Activated effector memory CD4-positive, alpha-beta T cell treated with anti-CD3 and anti-CD28 coated beads, Interleukin-2, amount 50 U/mL, for 16 hours (primary cell): ENCODE measurements at places on chromosomes 5 and 9.

DNA sequence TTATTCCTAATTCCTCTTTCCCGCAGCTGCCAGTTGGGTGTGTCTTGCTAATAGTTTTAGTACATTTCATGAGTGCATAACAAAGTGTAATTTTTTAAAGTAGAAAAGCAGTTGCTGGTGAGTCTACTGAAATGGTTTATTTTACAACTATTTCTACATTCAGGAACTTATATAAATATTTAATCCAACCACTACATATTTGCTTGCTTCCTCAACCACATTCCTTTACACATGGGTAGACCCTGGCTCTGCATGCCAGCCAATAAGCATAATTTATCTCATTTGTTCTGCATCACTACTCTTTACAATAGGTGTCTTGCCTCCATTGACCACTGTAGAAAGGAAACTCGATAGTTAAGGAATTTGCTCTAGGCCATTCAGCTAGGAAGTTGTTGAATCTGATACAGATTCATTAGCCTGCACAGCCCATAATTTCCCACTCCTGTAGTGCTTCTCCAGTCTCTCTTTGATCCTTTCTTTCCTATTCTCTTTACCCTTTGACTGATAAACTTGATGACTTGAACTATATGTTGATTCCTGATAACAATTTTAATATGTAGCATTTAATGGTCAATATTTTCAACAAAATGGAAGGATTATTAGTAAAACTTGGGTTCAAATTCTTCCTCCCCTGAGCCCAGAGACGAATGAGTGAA, 342.5 kb upstream of the ACTBL2 start:
- no peak for DNase-seq

DNA sequence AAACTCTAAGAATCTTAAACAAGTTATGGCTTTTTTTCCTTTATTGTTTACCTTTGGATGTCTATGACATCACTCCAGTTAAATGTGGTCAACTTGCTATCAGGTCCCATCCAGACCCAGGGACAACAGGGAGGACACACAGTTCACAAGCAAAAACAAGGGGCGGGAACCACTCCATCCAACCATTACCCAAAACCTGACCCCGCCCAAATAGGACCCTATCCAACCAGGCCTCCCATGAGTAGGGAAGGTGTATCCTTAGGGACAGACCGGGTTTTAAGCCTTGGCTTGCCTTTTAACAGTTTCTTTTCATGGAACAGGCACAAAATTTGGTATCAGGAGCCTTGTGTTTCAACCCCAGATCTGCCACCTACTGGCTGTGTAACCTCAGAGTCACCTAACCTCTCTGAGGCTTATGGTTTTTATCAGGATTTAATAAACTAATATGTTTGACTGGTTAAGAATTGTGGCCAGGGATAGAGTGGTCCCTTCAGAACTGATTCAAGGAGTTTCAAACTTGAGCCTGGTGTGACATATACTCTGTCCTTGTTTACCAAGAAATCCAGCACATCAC, 127.7 kb upstream of the RAD23B start:
- no peak for DNase-seq

GRCh38 chr9:72858089-72858912, 94.6 kb downstream of the ALDH1A1 start:
- no peak for DNase-seq

- no peak for DNase-seq
Observed at GRCh38 chr9:132622159-132622558, 39.8 kb downstream of the BARHL1 start.

GRCh38 chr9:15725953-15726352, 173.1 kb downstream of the CCDC171 start:
- no peak for DNase-seq

DNA sequence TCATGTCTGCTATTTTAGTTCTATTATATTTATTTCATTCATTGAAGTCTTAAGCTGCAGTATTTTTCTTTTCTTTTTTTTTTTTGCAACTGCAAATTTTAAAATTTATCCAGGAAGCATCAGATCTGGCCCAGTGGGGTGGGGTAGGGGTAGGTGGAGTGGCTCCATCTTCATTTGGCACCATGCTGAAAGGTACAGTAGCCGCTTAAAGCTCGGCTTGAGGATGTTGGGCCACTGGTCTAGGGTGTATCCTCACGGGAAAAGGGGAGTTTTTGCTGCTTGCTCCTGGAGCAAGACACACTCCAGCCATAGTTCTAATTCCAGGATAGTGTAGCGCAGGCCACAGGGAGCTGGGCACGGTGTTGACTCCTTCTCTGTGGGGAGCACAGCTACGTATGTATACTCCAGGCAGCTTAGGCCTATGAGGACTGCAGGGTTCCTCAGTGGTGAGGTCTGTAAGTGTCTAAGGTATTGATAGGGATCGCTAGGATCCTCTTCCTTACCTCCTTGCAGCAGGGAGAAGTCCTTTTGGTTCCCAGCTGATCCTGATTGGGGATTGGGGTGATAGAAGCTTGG, 22.7 kb downstream of the RCL1 start:
- DNase-seq, result no peak

- no peak for DNase-seq
Observed at GRCh38 chr9:18479405-18479804, 5.5 kb downstream of the ADAMTSL1 start.

- DNase-seq, result no peak
Observed at GRCh38 chr5:148186248-148187003, 16.4 kb upstream of the SPINK6 start.

- DNase-seq, result no peak
Observed at GRCh38 chr5:1065891-1066650, 45.8 kb downstream of the SLC12A7 start.

- no peak for DNase-seq
Observed at GRCh38 chr5:90807496-90807895, 248.9 kb downstream of the ADGRV1 start.

DNA sequence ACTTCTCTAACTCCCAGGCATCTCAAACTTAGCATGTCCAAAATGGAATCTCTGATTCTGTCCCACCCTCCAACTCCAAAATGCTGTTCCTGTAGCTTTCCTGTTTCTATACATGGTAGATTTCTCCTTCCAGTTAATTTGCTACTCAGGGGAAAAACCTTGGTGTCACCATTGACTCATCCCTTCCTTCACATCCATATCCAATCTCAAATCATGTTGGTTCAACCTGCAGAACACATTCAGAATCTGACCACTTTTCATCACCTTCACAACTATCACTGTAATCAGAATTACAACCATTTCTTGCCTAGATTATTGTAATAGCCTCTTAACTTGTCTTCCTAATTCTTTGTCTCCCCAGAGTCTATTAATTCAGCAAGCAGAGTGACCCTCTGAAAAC, 10.8 kb downstream of the RIOK2 start:
- DNase-seq, result no peak

DNA sequence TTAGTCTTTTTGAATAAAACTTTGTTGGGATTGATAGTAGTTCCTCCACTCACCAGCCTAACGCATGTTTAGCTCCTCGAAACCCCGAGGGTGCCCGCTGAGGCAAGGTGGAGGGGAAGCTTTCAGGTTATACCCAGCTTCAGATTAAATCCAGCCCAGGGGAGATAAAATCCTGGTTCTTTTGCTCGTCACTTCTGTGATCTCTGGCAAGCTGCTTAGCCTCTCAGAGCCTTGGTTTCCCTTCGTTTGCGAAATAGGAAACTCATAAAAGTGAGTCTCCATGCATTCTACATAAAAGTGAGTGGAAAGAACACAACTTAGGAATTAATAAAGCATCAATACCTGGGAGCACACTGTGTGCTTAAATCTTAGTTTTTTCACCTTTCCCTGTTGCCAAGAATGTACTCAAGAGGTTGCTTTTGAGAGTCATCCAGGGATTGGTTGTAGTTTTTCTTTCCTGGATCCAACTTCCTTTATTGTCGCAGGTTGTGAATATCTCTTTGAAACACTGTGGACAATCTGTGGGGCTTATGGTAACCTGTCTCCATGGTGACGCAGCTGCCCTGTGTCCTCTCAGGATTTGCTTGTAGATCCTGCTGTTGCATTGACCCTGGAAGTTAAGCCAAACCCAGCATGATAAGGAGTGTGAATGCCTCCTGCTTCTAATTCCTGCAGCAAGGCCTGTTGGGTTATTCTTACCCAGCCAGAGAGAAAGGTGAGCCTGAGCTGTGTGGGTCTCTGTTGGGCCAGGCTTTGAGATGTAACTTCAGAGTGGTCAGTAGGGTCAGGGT, 2.0 kb downstream of the GALNT12 start:
- no peak for DNase-seq

DNA sequence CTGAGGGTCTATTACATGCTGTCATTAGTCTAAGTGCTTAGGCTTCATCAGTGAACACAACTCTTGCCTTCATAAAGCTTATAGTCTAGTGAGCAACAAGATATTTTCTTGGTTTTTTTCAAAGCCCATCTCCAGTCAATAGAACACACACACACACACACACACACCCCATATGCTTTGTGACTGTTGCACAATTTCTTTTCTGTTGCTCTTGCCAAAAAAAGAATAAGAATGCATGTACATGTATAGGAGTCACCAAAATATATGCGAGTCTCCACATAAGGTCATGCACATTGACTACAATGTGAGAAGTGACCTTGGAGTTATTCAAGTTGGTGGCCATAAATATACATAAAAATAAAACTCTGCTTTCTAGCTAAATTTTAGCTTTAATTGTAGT, 351.5 kb upstream of the TLE4 start:
- no peak for DNase-seq

- DNase-seq, result no peak
Observed at GRCh38 chr5:2905741-2906140, 154.3 kb upstream of the IRX2 start.

DNA sequence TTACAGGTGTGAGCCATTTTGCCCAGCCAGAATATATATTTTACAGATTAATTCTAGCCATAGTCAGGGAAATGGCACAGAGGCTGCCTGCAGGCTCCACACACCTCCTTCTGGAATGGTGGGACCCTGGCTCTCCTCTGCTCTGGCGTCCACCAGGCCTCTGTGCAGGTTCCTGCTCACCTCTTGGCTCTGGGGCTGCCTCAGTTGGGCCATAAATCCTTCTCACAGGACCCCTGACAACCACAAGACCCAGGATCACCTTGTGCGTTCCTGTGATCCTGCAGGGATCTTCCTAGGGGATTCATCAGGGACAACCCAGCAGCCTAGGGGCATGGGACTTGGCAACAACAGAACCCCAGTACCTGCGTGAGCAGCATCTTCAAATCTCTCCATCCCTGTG, 93.0 kb upstream of the FSTL4 start:
- no peak for DNase-seq

DNA sequence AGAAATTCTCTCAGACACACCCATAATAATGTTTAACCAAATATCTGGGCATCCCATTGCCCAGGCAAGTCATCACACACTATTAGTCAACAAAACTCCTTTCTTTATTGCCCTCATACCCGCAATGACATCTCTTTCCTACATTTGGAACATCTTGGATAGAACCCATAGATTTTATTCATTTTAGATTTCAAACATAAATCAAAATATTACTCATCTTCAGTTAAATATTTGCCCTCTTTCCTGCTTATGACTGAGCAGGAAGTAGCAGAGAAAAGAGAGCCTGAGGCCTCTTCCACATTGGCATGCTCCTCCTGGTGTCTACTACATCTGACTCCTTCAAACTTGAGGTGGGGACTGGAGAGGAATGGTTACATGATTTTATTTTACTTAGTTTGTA, 592.0 kb downstream of the CHSY3 start:
- no peak for DNase-seq

DNA sequence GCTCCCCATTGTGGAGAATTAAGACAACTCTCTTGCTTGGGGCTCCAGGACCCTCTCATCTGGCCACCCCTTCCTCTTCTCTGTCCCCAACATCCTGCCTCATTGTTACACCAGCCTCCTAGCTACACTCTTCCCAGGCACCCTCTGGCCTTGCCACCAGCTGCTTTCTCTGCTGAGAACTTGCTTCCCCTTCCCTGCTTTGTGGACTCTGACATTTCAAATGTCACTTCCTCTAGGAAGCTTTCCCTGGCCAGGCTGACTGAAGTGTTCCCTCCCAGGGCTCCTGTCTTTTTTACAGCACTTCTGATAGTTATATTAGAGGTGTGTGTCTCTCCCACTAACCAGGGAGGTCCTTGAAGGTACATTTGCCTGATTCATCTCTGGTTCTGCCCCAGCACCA, 194.0 kb upstream of the KLF4 start:
- DNase-seq, result no peak

DNA sequence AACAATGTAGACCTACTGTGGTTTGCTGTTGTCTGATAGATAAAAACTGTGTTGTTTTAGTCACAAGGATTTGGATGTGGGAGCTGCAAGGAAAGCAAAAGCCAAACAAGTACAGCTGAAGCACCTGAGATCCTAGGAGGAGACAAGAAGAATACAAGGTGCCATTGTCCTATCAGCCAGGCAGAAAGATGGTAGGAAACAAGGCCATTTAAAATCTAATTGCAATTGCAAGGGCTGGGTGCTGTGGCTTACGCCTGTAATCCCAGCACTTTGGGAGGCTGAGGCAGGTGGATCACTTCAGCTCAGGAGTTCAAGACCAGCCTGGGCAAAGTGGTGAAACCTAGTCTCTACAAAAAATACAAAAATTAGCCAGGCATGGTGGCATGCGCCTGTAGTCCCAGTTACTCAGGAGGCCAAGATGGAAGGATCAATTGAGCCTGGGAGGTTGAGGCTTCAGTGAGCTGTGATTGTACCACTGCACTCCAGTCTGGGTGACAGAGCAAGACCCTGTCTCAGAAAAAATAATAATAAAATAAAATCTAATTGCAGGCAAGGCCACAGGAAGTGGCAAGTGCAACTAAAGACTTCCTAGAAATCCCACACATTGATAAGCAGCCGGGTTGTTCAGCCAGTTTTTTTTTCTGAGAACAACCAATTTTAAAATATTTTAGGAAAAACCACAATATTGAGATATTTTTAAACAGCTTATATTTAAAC, 22.6 kb downstream of the DOCK8 start:
- DNase-seq, result no peak

DNA sequence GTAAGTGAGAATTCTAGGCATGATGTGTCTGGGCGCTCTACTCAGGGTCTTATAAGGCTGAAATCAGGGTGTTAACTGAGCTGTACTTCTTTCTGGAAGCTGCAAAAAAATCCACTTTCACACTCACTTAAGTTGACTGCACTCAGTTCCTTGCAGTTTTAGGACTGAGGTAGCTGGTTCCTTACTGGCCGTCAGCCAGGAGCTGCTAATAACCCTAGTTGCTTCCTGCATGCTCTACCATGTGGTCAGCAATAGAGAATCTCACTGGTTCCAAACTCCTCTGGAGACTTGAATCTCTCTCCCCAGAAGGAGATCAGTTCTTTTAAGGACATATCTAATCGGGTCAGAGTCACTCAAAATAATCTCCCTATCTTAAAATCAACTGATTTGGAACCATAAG, 911.2 kb downstream of the EFNA5 start:
- no peak for DNase-seq

GRCh38 chr5:82295959-82296531, 17.9 kb upstream of the RPS23 start:
- no peak for DNase-seq

- DNase-seq, result no peak
Observed at GRCh38 chr5:10578869-10579268, 15.0 kb downstream of the ANKRD33B start.

DNA sequence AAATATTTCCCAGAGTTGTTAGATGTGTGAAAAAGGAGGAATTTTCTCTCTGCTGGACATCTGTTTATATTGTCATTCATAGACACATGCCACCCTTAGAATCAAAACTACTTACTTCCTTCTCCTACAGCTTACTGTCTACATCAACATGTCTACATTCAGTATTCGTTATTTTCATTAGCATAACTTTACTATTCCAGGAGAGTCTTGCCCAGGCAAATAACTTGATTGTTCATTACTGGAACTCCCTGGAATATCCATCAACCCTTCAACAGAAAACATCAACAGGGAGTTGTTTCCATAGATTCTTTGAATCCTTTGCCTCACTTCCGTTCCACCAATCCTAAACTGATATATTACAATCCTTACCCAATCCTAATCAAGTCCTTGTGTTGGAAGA, 457.5 kb upstream of the ZNF608 start:
- no peak for DNase-seq

- DNase-seq, result no peak
Observed at GRCh38 chr5:28896949-28897348, 1858.6 kb upstream of the CDH9 start.
